Effector memory CD4-positive, alpha-beta T cell (primary cell): ENCODE measurements at places on chromosomes 12 and 14.

DNA sequence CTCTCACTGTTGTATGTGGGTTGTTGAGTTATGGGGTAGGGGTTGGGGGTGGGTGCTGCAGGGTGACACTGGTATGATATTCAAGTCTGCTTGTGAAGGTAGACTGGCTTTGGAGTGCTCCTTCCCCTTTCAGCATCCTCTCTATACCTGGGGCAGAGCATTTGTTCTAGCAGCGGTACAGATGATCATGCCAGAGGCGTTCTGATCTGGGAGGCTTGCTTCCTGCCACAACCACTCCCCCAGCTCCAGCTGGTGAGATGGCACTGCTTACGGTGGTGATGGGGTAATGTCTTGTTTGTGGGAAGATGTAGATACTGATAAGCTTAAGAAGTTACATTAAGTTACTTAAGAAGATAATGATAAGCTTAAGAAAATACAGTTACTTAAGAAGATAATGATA is 131.8 kb downstream of the ERC1 start:
- peak; percentile 55 for DNase-seq

- DNase-seq: no peak
Measured at GRCh38 chr12:109910254-109910968, 10.3 kb downstream of the TCHP start.

GRCh38 chr12:113194971-113195391 is 9.5 kb downstream of the RITA1 start:
- DNase-seq: no peak

DNA sequence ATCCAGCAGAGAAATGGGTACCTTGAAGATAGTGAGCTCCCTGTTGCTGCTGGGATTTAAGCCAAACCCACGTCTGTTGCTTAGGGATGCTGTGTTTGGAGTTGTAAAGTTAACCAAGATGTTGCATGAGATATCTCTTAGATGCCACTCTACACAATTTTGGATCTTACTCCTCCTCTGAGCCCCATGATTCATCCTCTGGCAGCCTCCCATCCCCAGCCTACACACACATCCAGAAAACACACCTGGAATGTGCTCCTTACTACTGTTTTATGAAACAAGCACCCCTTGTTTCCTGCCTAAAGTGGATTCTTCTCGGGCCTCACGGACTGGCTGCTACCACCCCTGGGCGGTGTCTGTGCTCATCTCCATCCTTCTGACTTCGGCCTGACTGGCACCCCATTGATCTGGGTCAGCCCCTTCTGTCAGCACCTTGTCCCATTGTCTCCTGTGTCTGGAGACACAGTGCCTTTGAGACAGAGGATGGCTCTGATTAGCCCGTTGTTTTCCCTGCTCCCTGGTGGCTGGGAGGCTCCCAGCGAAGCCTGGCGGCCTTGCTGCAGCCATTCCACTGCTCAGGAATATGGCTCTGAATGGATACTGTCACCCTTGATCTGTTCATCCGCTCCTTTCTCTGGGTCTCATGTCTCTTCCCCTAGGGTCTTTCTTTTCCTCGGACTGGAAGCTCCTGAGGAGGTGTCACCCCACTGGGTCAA is 24.3 kb downstream of the TSPAN9 start:
- no peak for DNase-seq

- DNase-seq: no peak
Measured at GRCh38 chr14:61954306-61954705, 192.1 kb downstream of the SNAPC1 start.

DNA sequence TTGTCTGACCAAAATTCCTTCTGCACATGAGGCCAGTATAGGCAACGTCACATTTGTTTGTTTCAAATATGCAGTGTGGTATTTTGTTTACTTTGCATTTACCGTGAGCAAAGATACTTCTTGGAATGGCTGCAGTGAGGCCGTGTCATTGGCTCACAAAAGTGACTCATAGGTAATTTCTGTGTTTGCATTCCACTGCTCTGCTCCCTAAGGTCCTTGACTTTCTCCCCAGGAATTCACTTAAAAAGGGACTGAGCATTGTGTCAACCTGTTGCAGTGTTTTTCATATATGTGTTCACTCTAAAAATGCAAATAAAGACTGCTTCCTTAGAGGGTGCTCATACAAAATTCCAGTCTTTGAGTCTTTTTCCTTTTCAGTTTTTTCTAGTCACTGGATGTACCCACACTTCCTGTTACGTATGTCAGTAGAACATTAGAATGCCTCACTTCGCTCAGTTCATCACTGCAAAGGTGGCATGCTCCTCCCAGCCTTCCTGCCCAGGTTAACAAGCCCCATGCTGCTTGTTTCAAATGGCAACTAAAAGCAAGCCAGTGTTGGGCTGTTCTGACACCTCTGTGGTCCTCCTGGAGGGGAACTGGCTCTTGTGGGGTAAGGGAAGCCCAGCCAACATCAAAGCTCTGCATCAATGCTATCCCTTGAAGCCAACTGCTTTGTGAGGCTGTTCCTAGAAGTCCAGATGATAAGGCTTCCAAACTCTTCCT is 9.1 kb downstream of the C12orf76 start:
- no peak for DNase-seq

DNA sequence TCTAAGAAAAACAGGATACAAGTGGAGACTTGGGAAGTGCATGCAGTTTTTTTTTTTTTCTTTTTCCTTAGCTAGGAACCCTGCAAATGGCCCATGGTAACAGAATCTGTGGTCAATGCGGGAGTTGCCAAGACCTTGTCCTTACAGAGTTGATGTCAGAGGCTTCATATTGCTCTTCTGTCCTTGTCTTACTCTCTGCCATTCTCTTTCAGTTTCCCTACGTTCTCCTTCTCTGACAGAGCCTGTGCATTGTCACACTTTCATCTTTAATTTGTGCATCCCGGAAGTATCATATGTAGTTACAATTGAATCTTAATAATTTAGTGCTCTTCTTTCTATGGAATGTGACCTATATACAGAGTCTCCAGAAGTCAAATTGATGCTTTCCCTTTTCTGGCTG is 986.9 kb downstream of the TMEM121 start:
- DNase-seq: no peak

- no peak for DNase-seq
Measured at GRCh38 chr12:90287585-90287984, 578.9 kb upstream of the ATP2B1 start.

GRCh38 chr12:1367331-1368291 is 226.8 kb downstream of the FBXL14 start:
- DNase-seq: no peak

GRCh38 chr14:67416810-67417209 is 4.8 kb upstream of the PLEK2 start:
- DNase-seq: no peak

- DNase-seq: no peak
Measured at GRCh38 chr12:69792533-69792932, 32.5 kb upstream of the MYRFL start.

GRCh38 chr14:49614196-49614595 is 6.2 kb downstream of the RPL36AL start:
- no peak for DNase-seq

- DNase-seq: no peak
Measured at GRCh38 chr12:84986586-84986985, 49.5 kb downstream of the TSPAN19 start.

- DNase-seq: no peak
Measured at GRCh38 chr14:106442857-106443256, 916.5 kb downstream of the TMEM121 start.

- no peak for DNase-seq
Measured at GRCh38 chr14:64225151-64225757, 68.9 kb downstream of the ESR2 start.

GRCh38 chr14:92540472-92541048 is 27.0 kb downstream of the RIN3 start:
- DNase-seq: no peak

DNA sequence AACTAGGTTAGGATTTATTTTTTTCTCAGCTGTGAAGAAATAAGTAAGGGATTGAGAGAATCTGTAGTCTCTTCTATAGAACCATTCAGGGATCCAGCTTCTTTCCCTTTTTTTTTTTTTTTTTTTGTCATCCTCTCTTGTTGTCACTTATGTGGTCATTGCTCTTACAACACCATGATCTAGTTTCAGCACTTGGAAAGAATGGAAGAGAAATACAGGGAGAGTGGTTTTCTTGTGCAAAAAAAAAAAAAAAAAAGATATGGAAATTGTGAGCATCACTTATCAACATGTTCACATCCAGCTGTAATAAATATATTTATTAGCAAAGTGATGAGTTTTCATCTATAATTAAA is 599.3 kb downstream of the SLC6A15 start:
- no peak for DNase-seq

DNA sequence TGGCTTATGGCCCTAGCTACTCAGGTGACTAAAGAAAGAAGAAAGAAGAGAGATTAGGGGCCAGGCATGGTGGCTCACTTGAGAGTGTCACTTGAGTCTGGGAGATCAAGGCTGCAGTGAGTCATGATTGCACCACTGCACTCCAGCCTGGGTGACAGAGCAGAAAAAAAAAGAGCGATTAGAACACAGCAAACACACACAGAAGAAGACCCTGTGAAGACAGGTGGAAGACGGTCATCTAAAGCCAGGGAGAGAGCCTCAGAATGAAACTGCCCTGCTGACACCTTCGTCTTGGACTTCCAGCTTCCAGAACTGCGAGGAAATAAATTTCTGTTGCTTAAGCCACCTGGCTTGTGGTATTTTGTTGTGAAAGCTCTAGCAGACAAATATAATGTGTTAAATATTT is 17.5 kb upstream of the PPP1CC start:
- DNase-seq: no peak
